ENCODE measurements at places on chromosomes 5 and 9.
A peak's percentile ranks its signal among the peaks of the same experiment; 100 is the strongest.

GRCh38 chr5:370959-371810 is 49.7 kb downstream of the AHRR start:
- DNase-seq, result peak; percentile 54

DNA sequence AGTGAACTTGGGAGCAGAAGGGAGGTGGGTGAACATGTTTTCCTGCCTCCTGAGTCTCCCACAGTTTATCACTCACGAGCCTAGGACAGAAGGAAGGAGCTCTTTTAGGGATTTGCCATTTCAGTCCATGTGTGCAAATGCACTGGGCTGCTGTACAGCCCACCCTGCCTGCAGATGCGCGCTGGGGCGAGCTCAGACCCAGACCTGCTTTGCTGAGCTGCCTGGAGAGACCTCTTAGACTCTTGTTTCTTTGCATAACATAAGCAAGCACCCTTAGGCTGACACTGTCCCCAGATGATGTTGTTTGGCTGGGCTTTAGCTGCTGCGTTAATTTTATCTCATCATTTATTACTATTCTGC is 199.0 kb downstream of the CACNA1B start:
- no peak for DNase-seq

DNA sequence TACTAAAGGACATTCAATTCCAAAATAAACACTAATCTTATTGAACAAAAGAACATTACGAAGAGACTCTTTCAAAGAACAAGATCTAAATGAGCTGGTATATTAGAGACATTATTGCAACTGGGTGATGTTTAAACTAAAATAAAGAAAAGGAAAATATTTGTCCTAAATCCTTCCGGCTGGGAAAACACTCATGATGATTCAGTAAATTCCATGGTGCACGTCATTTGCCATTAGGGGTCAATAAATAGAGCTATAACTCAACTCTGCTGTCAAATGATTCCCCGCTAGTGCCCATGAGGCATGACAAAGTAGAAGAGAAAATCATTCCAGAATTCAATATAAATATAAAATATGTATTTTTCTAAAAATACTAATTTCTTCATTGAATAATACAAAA is 565.5 kb upstream of the TUSC1 start:
- peak; percentile 49 for DNase-seq

DNA sequence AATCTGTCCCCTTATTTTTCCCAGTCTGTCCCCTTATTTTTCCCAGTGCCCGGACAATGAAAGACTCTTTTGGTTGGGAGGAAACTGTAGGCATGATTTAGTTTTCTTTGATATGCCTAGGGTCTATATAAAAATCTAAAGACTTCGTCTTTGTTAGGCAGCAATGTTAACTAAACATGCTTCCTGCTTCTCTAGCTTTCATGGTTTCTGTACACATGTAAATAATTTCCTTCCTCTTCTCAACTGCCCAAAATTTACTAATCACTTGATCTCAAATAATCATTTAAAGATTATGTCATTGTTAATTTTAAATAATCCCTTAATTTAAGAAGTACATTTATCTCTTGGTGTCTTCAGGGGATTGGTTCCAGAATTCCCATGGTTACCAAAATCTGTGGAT is 47.8 kb upstream of the RAPGEF6 start:
- DNase-seq, result no peak

DNA sequence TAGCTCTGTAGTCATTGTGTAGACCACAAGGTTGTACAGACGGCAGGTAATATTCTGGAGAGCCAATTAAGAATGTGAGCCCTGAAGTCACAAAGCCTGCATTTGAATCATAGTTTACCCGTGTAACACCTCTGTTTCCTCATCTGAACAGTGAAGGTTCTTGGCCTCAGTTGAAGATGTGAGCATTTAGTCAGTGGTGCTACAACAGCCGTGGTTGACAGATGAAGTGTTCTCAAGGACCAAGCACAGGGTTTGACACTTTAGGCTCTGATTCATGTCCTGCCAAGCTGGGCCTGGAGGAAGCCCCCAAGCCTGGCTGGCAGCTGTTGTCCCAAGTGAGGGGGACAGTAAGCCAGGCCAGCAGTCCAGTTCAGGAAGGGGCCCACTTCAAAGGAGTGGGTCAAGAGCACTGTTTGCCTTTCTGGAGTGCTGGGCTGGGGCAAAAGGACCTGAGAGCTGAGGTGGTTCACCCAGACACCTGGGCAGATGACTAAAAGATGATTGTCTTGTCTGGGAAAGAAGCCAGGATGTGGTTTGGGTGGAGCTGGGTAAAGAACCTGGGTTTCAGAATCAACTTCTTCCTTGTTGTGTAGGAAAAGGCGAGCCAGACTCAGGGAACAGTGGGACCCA is 20.7 kb downstream of the FAXDC2 start:
- DNase-seq, result peak; percentile 26

- peak; percentile 44 for DNase-seq
These were observed 699.0 kb downstream of the MAT2B start for GRCh38 chr5:164204338-164204946.

- no peak for DNase-seq
These were observed 15.4 kb downstream of the CCL28 start for GRCh38 chr5:43396762-43397304.

DNA sequence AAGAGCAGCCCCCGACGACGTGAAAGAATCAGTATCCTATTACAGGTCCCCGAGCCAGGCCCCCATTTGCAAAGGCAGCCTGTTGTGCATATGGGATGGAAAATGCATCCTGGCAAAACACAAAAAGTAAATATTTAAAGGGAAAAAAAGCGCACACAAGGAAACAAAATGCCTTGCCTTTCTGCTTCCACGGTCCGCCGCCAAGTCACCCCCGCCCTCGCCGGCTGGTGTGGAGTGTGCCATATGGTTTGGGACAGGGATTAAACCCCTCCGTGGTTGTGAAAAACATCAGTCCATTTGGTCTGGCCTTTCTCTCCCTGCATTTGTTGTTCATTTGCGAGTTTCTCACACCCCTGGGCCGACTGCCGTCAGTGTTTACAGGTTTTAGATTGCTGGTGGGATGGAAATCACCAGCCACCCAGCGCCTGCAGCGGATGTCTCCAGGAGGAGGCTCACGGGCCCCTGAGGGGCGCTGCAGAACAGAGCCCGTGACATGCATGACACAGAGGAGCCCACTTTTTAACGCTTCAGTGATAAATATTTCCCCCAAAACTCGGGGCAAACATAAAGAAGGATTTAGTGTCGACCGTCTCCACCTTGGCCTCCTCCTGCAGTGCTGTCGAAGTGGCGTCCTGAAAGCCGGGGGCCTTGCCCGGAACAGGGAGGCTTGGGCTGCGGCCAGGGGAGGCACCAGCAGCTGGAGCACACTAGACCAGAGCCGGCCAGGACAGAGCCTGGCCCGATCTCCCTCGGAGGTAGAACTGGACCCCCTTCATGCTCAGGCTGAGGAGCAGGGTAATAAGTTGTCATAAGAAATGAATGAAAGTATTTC is 161.5 kb downstream of the HSD17B3 start:
- DNase-seq, result peak; percentile 18

GRCh38 chr5:91302305-91302704 is 80.8 kb downstream of the ARRDC3 start:
- no peak for DNase-seq

GRCh38 chr9:107707428-107707837 is 217.9 kb upstream of the KLF4 start:
- DNase-seq, result peak; percentile 99

DNA sequence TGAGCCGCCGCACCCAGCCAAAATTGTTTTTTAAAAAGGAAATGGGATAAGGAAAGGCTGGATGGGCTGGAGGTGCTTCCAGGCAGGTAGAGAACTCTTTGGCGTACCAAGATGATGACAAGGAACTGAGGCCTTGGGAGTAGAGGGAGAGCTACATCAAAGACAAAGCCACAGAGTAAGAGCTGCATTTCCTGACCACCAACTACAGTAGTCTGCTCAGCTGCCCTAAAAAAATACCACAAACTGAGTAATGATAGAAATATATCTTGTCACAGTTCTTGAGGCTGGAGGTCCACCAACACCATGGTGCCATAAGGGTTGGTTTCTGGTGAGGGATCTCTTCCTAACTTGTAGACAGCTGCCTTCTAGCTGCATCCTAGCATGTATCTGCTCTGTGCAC is 8.2 kb downstream of the OR1K1 start:
- DNase-seq, result no peak

DNA sequence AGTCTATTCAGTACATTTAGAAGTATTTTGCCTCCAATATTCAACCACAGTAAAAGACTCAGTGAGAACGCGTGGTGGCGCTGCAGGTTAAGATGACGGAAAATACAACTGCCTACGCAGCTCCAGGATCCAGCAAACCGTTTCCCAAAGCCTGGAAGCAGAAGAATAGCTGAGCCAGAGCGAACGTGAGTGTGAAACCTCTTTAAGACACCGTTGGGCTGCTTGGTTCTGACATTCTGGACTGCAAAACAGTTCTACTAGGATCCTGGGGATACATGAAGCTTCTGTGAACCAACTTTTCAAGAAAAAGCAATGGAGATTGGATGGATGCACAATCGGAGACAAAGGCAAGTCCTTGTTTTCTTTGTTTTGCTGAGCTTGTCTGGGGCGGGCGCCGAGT is at the start of gene PCDHB16:
TSS of gene PCDHB16 (plus strand) at position 140 of the 400 bp plus-strand sequence. CDS start at position 313, 173 bp downstream.
- DNase-seq, result peak; percentile 11

- no peak for DNase-seq
These were observed 488.7 kb upstream of the TYRP1 start for GRCh38 chr9:12204512-12204911.

DNA sequence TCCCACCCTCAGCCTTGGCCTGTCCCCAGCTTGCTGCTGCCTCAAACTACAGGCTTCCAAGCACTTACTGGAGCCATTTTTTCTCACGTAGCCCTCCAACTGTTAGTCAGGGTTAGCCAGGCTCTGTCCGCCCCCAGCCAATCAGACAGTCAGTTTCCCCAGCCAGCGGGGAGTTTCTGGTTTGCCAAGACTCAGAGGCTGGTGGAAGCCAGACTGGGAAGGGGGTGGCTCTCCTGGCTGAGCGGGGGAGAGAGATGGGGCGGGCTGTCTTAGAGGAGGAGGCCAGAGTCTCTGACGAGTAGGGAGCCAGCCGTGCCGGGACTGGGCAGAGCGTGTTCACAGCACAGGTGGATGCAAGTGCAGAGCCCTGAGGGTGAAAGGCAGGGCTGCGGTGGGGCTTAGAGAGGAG is 15.3 kb downstream of the PROP1 start:
- DNase-seq, result peak; percentile 11

DNA sequence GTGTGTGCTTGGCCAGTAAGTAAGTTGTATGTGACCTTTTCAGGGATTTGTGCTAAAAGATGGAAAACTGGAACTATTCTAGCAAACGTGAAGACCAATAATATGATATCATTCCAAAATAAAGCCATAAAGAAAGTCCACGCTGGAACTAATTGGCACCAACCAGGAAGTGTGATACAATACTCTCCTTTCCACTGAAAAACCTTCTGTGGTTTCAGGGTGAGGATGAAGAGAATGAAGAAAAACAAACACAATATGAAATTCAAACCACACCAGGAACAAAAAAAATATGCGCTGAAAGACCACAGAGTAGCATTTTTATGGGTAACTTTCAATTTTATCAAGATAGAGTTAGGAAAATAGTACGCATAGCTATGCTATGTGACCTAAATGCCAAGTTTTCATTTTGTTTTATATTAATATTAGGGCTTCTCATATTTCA is 105.8 kb downstream of the EFNA5 start:
- DNase-seq, result peak; percentile 35

- no peak for DNase-seq
These were observed 12.0 kb upstream of the AOPEP start for GRCh38 chr9:94714494-94714893.

- no peak for DNase-seq
These were observed 73.7 kb downstream of the MAP1B start for GRCh38 chr5:72180925-72181324.

GRCh38 chr9:124303762-124304161 is 46.0 kb downstream of the NEK6 start:
- no peak for DNase-seq

DNA sequence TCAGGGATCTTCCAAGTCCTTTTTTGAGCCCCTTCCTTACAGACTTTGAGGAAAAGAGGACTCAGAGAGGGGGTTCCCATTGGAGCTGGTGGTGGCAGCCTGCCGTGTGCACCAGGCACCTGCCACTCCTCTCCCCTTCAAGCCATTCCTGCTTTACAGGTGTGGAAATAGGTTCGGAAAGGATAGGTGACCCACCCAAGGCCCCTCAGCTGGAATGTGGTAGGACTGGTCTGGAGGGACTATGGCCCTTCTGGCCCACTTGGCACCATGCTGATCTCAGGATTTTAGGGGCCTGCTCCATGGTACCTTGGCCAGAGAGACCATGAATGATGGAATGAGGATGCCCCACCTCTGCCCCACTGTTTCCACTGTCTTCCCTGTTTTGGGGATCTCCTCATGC is 1.4 kb downstream of the GALNT12 start:
- DNase-seq, result no peak

- peak; percentile 53 for DNase-seq
These were observed 153.6 kb upstream of the CD180 start for GRCh38 chr5:67350185-67350584.

DNA sequence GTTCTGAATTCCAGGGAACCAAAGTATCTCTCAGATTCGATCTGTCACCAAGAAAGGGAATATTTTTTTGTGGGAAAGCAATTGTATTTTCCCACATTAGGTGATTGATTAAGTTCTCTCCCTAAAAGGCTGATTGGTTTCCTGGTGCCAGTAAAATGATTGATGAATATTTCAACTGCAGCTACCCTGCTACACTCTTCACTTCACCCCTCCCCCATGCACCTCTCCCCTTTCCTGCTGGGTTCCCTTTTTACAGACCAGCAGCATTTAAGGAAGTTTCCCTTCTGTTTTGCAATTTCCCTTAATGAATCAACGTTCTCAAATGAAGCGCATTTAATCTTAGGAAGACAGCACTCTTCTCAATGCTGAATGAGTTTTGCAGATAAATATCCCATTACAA is 13.1 kb downstream of the NR6A1 start:
- DNase-seq, result no peak

GRCh38 chr5:170306381-170306831 is 8.8 kb upstream of the LCP2 start:
- DNase-seq, result peak; percentile 5

- peak; percentile 74 for DNase-seq
These were observed 832 bp downstream of the LMBRD2 start for GRCh38 chr5:36150676-36151433.

GRCh38 chr5:127228540-127229184 is 61.9 kb upstream of the MEGF10 start:
- DNase-seq, result no peak

- no peak for DNase-seq
These were observed 631 bp upstream of the RCL1 start for GRCh38 chr9:4792054-4792571.

- peak; percentile 80 for DNase-seq
These were observed 169.5 kb downstream of the RGS3 start for GRCh38 chr9:113632776-113633590.

- DNase-seq, result no peak
These were observed 96.0 kb downstream of the ACTL7B start for GRCh38 chr9:108759835-108760234.

DNA sequence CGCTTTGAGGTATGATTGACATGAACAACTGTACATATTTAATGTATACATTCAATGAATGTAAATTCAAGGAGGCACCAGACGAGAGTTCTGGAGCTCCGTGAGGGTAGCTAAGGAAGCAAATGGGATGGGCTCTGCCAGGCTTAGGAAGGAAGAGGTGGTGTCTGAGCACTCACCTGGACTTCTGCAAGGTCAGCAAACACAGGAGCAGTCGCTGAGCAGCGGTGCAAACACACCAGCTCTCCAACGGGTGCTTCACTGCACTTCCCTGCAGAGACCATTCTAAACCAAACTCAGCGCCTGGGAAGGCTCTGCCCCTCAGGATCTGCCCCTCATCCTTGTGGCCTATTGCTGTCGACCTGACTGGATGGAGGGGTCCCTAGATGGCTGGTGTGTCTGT is 101.5 kb downstream of the COL23A1 start:
- no peak for DNase-seq

- no peak for DNase-seq
These were observed 161.4 kb upstream of the DMRT1 start for GRCh38 chr9:680106-680505.
